Activated CD4-positive, alpha-beta T cell treated with anti-CD3 and anti-CD28 coated beads, Interleukin-2, amount 10 ng/mL, durations not matched to agents 7 days and 5 days (primary cell): ENCODE measurements at places on chromosomes 3 and 15. TPM values are rescaled to one million over a fixed set of nuclear protein-coding genes. Genes with fewer than 3 reads are reported as not detected.
A peak's percentile ranks its signal among the peaks of the same experiment; 100 is the strongest.

DNA sequence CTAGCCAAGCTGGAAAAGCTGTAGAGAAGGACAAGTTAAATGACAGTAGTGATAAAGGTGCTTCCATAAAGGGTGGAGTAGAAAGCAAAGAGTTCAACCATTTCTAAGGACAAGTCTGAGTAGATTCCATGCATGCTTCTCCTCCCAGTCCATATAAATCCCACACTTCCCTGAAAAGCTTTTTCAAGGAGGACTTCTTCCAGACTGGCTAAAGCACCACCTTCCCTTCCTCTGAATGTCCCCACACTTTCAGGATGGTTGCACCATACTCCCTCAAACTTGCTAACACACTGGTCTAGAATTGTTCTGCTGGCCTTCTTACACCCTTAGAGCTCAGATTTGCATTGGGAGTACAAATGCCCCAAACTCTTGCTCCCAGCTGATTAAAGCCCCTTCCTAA is 40.9 kb downstream of the FBN1 start:
- H3K27me3 ChIP-seq = no peaks in the 10 kb centered on the region
- DNase-seq = no peak

The ZMAT3 gene
- total RNA-seq = 23.6 TPM

GRCh38 chr3:187822402-187822801 is 77.1 kb upstream of the BCL6 start:
- H3K4me3 ChIP-seq = no peak overlapping the region
- H3K27me3 ChIP-seq = peaks cover 4% of the 10 kb centered on the region
- peak overlapping the region; percentile 79 for H3K27ac ChIP-seq
- peaks cover 20% of the 10 kb centered on the region for H3K36me3 ChIP-seq
- DNase-seq = peak; percentile 47

The ECE2 gene
- total RNA-seq = not detected

- no peaks in the 10 kb centered on the region for H3K27me3 ChIP-seq
- H3K4me3 ChIP-seq = no peak overlapping the region
- H3K4me1 ChIP-seq = peaks cover 28% of the 10 kb centered on the region
- H3K36me3 ChIP-seq = no peaks in the 10 kb centered on the region
Observed at GRCh38 chr3:168024537-168024941, 71.2 kb downstream of the GOLIM4 start.

DNA sequence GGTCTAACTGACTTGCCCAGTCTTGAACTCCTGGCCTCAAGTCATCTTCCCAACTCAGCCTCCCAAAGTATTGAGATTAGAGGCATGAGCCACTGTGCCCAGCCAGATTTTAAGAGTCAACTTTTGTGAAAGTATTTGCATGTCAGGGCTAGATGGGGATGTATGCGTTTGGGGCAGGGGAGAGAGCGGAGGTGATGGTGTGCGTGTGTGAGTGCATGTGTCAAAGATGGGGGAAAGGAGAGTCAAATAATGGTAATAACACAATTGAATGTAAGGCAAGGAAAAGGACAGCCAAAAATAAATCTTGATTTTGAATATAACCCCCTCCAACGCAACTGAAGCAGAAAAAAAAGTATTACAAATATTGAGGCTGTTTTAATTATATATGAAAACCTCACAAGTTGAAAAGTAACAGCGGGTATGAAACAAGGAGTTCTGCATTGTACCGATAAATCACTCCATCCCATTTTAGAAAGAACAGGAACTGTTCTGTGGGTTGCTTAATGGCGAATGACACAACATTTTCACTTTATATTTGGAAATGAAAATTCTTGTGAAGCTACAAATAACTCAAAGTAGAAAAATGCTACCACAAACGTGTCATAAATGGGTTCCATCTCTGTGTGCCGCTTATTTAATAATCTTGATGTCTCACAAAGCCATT is 29.9 kb upstream of the LDHAL6B start:
- H3K36me3 ChIP-seq = peaks cover 9% of the 10 kb centered on the region
- no peak overlapping the region for H3K4me3 ChIP-seq
- H3K27me3 ChIP-seq = peaks cover 11% of the 10 kb centered on the region
- no peak for DNase-seq
- no peak overlapping the region for H3K27ac ChIP-seq

The MYO1E gene
- total RNA-seq = 12.9 TPM
